ENCODE measurements at places on chromosomes 2 and 18. TPM values are rescaled to one million over a fixed set of nuclear protein-coding genes. Genes with fewer than 3 reads are reported as not detected.

GRCh38 chr2:233867993-233868532 lies at the start of gene MSL3B:
Gene MSL3B (minus strand): TSS chr2:233868386.
- peak; percentile 23 for DNase-seq

GRCh38 chr18:74547860-74548259 lies 13.6 kb downstream of the CNDP1 start:
- no peak for DNase-seq

DNA sequence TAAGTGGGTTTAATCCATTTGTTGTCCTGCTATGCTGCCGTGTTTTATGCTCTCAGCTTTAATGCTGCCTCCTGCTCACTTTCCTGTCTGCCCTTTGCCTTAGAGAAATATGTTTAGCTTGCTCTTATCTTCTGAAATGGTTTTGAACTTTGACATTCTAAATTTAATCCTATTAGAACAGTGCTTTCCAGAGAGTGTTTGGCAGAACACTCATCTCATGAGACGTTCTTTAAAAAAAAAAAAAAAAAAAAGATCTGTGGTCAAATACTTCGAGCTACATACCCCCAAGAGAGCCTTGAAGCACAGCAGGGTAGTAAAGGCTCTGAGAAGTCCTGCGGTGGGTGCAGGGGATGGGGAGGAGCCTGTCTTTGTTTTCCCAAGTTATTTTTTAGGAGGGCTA lies 161.3 kb downstream of the SPP2 start:
- DNase-seq = no peak

DNA sequence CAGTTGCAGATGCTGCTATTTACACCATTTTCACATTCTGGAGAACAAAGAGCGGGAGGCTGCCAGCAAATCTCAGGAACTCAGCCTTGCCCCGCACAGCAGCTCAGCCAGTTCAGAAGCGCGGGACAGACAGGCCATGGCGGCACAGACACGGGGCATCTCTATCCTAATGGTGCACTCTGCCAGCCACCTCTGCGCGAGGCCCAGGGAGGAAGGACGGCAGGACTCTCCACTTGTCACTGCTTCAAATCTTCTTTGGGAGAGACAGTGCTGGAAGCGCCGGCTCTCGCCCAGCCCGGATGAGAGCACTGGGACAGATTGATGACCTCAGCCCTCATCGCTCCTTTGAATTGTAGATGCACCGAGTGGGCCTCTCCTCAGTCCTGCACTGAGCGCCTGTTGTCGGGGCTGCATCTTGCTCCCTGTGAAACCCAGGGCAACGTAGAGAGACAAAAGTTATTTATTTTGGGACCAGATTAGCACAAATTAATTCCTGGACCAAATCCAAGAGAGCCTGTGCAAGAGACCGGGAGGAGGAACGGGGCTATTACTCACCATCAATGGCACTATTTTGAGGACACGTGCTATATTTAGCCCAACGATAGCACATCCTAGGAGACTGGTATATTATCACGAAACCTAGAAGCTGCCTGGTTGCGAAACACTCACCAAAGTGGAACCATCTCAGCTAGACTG lies 211.4 kb upstream of the SMIM21 start:
- DNase-seq = no peak

DNA sequence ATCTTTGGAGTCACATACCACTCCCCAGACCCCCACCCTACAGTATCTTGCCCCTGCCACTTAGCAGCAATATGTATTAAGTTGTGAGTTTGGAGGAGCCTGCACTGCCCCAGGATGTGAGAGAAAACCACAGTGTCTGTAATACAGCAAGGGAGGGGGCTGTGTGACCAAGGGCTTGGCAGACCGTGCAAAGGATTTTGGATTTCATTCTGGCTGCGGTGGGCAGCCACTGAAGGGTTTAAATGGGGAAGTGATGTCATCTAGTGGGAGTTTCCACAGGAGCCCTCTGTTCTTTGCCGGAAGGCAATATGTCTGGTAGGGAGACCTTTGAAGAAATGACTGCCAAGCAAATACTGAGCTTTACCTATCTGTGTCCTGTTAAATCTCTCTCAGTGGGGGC lies 202.4 kb downstream of the FHOD3 start:
- no peak for DNase-seq

GRCh38 chr2:88857951-88858411 lies 166.5 kb downstream of the RPIA start:
- no peak for DNase-seq

GRCh38 chr2:151669585-151670081 lies 64.6 kb downstream of the NEB start:
- DNase-seq = no peak

DNA sequence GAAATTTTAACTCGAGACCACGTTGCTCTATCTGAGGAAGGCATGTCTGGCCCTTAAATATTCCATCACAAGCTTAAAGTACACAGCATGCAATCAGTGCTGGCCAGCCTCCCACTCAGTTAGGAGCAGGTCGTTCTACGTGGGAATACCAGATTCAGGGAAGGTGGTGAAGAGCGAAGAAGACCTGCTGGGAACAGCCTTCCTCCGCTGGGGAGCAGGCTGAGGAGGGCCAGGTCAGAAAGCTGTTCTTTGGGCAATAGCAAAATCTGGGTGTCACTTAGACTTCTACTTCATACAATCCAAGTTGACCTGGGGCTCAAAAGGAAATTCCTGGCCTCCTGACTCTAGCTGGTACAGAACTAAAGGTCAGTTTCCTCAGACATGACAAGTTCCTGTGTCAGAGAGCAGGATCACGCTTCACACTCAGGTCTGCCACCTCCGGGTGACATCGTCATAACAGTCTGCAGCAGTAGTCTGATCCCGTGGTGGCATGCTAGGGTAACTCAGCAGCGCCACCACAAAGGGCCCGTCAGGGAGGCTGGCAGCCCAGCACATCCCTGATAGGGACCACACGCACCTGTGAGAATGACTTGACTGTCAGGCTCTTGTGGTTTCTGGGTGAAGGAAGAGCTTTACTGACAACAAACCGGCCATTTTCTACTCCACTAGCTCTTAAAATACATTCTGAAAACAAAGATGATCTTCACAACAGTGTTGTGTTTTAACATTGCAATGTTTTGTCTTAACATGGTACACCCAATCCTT lies 35.2 kb upstream of the NAPG start:
- peak; percentile 41 for DNase-seq

Gene MDH1
- 149 TPM for total RNA-seq

All from mucosa of gallbladder (tissue), 1 donor.